ENCODE measurements at places on chromosomes 16 and 17.

- DNase-seq = no peak
These were observed 55.2 kb downstream of the SPAG9 start for GRCh38 chr17:51065466-51065865.

DNA sequence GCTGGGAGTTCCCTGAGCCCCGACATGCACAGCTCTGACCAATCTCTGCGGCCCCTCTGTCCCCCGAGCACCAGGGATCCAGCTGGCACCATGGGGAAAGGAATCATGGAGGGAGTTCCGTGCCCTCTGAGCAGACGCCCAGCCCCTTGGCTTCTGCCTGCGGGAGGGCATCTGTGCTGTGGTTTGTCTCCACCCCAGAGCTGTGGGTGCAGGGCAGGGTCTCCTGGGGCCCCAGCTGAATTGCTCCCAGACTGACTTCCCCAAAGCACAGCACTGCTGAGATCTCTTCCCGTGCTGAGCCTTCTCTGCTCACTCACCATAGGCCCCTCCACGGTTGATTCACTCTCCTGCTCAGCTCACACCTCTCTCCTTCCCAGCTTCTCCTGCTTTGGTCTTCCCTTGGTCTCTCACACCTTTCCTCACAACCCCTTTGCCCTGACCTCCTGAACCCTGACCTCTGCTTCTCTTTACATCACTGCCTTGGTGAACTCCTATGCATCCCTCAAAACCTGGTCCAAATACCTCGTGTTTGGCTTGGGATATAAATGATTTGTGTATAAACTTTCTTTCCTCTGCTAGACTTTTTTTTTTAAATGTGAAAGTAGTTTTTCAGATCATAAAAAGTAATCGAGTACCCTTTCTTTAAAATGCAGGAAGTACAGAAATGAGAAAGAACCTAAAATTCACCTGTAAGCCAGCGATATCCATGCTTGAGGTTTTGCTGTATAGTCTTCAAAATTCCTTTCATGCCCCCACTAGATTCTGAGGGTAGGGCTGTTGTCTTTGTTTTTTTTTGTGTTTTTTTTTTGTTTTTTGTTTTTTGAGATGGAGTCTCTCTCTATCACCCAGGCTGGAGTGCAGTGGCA, 265.3 kb downstream of the SEC14L1 start:
- no peak for DNase-seq

- no peak for DNase-seq
These were observed 3.1 kb downstream of the HSBP1 start for GRCh38 chr16:83810901-83811300.

DNA sequence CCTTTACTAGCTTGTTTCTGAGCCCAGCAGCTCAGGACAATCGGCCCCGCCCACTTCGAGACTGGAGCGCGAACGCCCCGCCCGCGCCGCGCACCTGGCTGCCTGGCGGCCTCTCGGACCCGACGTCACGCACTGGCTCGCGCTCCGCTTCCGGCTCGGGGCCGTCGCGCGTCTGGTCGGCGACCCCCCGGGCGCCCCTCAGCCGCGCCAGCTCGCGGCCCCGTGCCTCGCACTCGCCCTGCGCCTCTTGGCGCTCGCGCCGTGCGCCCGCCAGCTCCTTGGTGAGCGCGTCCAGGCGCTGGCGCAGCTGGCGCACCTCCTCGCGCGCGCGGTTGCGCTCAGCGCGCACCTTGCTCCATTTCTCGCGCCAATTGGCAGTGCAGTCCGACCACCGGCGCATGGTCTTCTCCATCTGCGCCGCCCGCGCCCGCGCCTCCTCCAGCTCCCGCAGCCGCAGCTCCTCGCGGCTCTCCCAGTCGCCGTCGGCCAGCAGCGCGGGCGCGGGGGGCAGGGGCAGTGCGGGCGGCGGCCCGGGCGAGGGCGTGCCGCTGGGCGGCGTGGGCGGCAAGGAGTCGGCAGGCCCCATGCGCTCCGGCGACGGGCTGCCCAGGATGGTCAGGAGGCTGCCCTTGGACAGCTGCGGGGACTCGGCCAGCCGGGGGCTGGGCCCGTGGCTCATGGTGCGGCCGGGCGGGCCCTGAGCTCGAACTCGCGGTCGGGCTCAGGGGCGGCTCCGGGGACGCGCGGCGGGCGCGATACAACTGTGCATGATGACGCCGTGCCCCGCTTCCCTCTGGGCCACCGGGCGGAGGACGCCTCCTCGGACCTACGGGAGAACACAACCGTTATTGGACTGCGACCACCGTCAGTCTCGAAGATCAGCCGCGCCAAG, 7.6 kb downstream of the CCDC102A start:
- DNase-seq = no peak

DNA sequence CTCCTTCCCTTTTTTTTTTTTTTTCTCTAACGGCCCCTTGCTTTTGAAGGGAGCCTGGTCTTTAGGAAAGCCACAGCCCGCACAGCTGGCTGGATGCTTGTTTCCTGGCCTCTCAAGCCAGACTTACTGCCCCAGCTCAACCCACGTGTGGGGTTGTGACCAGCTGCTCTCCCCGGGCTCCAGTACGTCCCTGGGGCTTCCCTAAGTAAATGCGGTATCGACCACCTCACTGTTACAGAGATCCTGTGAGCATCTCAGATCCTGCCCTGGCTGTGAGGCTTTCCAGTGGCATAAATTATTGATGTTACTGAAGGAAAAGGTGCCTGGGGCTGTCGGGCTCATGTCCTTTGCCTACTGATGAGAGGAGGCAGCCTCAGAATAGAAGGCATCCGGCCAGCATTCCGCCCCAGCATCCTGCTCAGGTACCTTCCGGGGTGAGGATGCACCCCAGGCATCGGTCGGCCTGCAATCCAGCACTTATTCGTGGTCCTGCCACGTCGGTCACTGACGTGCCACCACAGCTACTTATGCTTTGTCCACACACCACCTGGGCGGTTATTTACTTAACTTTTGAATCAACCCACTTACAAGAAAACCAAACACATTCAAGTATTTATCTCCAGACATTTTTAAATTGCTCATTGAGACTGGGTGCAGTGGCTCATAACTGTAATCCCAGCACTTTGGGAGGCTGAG, 9.6 kb downstream of the GPRC5B start:
- DNase-seq = no peak

- DNase-seq = no peak
These were observed 17.6 kb downstream of the ATPAF2 start for GRCh38 chr17:18021372-18021771.

- DNase-seq = no peak
These were observed 17.1 kb upstream of the FAM83G start for GRCh38 chr17:19021622-19022083.

DNA sequence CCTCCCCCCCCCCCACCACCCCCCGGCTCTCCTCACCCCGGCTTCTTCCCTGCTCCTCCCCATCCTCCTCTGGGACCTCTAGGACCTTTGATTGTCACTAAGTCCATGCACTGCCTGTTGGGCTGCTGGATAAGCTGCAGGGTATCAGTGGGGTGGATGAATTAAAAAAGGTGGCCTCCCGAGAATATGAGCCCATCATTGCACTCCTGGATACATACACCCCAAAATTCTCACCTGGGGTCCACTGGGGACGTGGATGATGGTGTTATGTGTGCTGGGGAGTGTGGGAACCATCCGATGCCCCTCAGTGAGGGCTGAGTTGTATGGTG, 88.8 kb downstream of the IRF8 start:
- DNase-seq = no peak

GRCh38 chr16:77288222-77288621, 89.0 kb downstream of the SYCE1L start:
- DNase-seq = no peak

DNA sequence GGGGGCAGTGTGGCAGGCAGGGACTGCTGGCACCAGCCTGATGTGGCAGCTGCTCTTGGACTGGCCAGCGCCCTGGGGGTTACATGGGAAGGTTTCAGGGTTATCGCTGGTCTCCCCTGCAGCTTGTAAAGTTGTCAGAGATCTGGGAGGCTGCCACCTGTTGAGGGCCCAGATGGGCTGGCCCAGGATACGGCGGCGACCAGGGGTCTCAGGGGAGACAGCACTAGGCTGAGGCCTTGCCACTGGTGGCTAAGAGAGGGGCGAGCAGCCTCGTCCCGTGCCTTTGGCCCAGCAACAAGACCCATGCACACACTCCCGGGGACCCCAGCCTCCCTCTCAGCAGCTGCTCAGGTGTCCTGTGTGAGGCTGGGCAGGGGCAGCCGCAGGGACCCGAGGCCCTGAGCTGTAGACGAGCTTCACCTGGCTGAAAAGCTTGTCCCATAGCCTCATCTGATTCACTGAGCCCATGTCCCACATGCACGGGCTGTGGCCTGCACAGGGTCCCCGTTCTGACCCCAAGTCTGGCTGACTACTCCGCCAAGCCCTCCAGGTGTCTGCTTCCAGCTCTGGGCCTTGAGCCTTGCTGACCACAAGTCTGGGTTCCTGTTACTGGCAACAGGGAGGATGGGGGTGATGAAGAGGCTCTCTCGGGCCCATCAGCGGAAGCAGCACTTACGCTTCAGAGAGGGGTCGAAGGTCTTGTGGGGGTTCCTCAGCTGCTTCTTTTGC, 6.2 kb downstream of the DUS1L start:
- no peak for DNase-seq

DNA sequence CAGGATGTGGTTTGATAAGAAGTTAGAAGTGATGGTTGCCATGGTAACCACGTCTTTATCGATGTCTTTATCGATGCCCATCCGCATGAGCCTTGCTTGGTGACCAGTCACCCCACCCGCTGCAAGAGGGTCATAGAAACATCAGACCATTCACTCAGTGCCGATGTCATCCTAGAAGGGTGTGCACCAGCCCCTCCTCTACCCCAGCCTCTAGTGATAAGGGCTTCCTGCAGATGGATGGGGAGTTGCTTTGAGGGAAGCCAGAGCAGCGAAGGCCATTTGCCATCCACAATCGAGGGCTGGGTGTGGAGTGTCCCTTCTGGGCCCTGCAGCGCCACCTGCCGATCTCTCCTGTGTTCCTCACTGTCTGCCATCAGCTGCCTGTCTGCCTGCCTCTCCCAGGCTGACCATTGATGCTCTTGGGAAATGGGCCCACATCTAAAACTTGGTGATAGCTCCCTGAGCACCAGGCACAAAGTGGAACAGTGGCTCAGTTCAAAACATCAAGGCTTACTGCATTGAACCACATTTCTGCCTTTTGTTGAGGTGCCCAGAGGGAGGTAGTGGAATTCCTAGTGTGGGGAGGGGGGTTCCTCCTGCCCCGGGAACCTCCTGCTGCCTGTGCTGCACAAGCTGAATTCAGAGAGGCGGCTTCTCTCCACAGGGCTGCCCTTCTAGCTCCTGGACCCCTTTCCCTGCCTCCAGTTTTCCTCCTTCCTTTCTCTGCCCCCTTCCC, 8.9 kb downstream of the CALB2 start:
- no peak for DNase-seq

DNA sequence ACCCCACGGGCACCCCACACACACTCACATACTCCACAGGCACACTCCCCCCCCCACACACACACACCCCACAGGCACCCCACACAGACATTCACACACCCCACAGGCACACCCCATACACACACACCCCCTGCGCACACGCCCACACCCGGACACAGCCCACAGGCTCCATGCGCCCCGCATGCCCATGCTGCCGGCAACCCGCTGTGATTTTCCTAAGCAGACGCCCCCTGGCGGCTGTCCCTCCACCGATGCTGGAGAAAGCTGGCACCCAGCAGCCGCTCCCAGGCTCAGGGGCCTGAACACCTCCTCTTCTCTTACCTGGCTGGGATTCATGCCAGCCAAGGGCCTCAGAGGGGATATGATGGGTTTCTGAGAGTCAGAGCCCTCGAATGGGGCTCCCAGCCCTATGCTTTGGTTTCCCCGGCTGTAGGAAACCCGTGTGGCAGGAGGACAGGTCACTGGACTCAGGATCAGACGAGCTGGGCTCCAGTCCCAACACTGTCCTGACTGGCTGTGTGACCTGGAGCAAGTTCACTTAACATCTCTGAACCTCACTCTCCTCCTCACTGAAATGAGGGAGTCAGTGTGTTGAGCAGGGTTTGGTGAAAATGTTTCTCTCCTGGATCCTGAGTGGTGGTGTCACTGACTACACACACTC, 19.6 kb upstream of the TNFRSF13B start:
- peak; percentile 84 for DNase-seq

DNA sequence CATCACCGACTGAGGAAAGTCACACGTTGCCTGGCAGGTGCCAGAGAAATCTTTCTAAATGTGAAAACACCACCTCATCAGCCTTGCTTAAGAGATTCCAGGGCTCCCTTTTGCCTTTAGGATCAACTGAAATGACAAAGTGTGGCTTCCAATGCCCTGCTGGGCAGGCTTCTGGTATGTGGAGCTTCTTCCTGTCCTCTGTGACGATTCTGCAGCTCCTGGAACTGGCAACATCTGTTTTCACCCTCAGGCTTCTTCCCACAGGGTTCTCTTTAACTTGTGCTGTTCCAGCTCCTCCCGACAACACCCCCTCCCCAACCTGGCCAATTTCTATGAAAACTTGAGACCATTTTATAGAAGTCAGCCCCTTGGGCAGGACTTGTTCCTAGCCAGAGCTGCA, 4.8 kb upstream of the ZDHHC1 start:
- no peak for DNase-seq

DNA sequence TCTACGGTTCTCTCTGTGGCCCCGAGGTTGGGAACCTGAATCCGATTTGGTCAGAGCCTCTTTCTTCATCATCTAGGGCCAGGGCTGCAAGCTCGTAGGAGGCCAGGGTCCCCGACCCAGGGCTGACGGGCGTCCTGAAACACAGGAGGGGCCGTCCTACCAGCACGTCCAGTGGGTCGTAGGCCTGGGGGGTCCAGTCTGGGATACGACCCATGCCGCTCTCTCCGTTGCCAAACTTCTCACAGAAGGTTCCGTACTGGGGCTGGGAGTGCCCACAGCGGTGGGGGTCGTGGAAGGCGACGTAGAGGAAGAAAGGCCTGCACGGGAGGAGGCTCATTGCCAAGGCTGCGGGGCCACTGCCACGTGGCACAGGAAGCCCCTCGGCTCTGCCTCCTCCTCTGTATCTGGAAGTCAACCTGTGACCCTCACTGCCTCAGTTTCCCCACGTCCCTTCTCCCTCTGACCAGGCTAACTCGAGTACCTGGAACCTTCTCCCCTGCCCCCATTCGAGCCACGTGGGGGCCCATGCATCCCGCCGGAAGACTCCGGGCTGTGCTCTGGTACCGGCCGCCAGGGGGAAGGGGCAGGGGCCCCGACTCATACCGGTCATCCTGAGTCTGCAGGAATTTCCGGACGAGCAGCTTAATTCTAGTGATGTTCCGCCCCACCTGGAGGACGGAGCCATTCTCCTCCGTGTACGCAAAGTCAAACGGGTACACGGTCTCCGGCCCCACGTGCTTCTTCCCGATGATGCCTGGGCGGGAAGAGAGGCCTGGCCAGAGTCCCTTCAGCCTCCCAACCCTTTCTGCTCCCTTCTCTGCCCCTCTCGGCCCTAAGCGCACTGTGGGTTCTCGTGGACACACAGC, 5.9 kb downstream of the SGSH start:
- no peak for DNase-seq

- no peak for DNase-seq
These were observed 8.7 kb upstream of the PRKCB start for GRCh38 chr16:23827057-23827456.

- no peak for DNase-seq
These were observed 28.6 kb downstream of the OSBPL7 start for GRCh38 chr17:47792979-47793378.

DNA sequence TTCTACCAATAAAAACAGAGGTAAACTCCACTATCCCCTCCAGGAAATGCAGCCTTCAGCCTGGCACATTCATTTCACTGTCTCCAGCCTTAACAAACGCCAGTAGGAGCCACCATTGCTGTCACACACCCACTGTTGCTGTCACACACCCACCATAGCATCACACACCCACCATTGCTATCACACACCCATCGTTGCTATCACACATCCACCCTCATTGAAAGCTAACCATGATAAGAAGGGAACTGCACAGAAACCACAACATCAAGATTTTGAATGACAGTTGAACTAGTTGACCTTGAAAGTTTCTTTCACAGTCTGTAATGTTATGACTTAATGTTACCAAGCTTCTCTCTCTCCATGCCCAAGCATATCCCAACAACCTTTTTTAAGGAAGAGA, 38.1 kb downstream of the SHCBP1 start:
- DNase-seq = no peak
